ENCODE measurements at places on chromosomes 5 and 9.

DNA sequence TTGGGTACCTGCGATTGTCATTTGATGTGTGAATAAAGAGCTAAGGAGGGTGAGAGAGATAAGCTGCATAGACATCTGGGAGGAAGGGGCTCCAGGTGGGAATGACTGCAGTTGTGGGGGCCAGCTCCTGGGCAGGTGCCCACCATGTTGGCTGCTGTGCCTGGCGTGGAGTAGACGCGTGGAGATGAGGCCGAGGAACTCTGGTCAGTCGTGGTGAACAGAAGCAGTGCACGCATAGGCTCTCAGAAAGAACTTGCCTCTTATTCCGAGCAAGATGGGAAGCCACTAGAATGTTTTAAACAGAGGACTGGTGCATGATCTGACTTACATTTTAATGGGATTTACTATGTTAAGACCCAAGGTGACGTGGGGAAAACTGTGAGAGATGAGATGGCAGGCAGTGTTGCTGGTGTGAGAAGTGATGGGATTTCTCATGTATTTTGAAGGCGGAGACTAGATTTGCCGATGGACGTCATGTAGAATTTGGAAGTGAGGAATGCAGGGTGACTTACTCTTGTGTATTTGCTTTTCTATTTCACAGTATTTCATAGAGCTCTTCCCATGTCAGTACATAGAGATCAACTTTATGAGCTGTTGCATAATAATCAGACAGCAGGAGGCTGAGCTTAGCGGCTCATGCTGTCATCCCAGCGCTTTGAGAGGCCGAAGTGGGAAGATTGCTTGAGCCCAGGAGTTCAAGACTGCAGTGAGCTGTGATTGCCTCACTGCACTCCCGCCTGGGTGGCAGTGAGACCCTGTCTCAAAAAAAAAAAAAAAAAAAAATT lies 71.1 kb downstream of the EHMT1 start:
- DNase-seq, result no peak

- peak; percentile 38 for DNase-seq
Observed at GRCh38 chr5:66840511-66841013, 244.4 kb downstream of the MAST4 start.

- DNase-seq, result no peak
Observed at GRCh38 chr9:17816431-17817027, 237.7 kb downstream of the SH3GL2 start.

DNA sequence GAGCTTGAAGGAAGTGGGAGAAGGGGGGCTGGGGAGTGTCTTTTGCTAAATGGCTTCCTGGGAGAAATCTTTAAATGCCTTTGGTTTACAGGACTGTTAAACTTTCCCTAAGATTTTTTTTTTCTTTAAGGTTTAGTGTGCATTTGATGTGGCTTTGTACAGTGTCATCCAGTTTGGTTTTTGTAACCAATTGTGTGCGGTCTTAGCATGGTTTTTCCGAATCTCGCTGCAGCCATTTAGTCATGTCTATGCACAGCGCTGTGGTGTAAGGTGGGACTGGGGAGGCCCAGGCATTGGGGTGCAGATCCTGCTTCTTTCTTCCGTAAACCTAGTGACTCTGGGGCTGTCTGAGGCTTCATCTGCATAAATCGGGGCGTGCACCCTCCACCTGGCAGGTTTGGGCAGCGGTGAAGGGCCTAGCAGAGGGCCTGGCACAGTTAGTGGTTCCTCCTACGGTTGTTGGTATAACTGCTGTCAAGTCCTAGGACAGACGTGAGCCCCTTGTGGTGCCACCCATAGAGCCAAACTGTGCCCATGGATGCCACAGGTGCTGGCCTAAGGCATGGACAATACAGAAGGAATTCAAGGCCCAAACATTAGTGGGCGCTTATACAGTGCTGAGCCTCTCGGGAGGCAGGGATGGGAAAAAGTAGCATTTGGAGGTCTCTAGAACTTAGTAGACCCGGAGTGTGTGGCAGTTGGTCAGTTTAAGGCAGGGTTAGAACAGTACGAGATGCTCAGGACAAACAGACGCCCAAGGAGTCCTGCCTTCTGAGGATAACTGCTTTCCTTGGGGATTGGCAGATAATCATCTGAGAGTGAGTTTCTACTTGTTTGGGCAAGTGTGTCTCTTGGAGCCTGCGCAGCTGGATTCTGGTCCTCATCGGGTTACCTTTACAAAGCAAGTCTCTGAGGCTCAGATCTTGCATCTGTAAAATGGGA lies 1.5 kb downstream of the PRRC2B start:
- peak; percentile 82 for DNase-seq

- no peak for DNase-seq
Observed at GRCh38 chr5:8730194-8730593, 815.7 kb downstream of the SEMA5A start.

- DNase-seq, result no peak
Observed at GRCh38 chr5:28386712-28387111, 1348.3 kb upstream of the CDH9 start.

GRCh38 chr5:140342287-140342686 lies 4.1 kb downstream of the HBEGF start:
- DNase-seq, result peak; percentile 57

- peak; percentile 29 for DNase-seq
Observed at GRCh38 chr9:129568560-129569501, 52.1 kb downstream of the C9orf50 start.

DNA sequence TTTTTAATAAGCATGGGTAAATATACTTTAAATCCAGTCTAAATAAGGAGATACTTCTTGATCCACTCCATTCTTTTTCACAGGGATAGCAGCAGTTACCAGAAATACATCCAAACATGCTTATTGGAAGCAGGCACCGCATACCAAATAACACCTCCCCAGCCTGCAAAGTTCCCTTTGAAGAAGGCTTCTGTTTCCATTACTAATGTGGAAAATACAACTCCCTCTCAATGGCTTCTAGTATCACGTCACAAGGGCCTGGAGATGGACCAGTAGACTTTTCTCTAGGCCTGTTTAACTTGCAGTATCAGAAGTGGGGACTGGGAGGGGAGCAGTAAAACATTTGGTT lies 20.8 kb downstream of the TMEM245 start:
- peak; percentile 13 for DNase-seq

GRCh38 chr5:38719403-38719802 lies 126.4 kb upstream of the OSMR start:
- DNase-seq, result no peak

DNA sequence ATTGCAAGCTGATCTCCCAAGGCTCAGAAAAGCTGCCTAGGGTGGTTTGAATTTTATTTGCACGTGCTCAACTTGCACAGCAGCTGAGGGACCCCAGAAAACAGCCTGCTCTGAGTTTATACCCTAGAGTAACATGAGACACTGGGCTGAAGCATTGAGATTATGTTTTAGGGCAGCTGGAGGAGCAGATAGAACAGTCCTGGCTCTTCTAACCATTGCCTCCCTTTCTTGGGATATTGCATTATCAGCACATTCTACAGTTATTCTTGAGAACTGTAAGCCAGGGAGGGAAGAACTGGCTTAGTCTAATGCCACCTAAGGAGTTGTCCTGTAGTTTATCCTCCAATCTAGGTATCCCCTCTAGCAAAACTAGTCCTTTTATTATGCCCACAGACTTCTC lies 10.3 kb downstream of the SMC2 start:
- no peak for DNase-seq

DNA sequence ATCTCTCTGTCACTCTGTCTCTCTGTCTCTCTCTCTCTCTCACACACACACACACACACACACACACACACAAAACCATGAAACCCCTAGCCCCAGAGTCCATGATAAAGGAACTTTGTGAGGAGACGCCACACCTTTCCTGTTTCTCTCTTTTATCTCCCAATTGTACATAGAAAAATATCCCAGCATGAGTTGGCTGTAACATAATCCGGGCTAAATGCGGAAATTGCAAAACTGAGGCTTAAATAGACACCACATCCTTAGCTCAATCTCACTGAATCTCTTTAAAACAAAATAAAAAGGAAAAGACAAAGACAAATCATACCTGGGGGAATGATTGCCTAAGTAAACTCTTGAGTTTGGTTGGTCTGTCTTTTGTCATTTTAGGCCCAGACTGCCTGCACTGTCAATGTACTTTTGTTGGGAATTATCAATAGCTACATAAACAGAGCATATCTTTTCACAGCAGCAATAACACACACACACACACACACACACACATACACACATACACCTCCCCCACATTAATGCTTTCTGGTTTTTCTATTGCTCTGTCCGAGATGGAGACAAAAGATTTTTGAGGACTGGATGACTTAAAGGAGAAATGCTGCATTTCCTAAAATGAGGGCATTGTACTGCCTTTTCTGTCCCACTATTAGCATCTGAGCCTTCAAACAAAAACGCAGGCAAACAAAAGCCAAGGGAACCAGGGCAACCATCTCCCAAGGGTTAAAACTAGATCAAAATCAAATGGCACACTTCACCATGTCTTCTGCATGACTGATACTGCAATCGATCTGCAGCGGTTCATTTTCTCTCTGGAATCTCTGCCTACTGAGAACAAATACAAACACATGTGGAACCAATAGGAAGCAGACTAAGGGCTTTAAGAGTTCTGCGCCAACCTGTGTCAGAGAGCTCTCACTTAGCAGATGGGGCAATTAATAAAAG lies 321.5 kb downstream of the NFIB start:
- no peak for DNase-seq

DNA sequence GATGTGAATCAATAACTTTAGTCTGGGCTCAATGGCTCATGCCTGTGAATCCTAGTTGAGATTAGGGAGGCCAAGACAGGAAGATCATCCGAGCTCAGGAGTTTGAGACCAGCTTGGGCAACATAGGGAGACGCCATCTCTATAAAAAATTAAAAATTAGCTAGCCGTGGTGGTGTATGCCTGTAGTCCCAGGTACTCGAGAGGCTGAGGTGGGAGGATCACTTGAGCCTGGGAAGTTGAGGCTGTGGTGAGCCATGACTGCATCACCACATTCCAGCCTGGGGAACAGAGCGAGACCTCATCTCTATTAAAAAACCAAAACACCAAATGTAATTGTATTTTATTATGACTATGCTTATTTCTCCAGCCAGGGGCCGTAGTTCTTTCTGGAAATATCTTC lies 69.6 kb upstream of the NR5A1 start:
- no peak for DNase-seq

DNA sequence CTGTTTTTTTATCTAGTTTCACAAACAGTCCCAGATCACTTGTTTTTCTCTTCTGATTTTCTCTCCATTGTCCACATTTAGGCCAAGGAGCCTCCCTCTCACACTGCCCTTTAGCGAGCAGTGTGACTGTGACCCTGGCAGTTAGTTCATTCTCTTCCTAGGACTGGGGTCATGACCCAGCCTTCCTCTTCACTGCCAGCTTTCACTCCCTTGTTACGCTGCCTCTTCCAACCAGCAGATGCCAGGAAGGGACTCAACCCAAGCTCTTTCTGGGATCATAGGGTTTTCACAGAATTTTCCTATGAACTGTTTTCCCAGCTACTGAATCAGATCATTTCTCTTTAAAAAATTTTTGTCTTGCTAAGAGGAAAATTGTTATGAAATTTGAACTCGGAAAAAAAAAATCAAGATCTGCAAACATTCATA lies 70.9 kb downstream of the LMNB1 start:
- no peak for DNase-seq

DNA sequence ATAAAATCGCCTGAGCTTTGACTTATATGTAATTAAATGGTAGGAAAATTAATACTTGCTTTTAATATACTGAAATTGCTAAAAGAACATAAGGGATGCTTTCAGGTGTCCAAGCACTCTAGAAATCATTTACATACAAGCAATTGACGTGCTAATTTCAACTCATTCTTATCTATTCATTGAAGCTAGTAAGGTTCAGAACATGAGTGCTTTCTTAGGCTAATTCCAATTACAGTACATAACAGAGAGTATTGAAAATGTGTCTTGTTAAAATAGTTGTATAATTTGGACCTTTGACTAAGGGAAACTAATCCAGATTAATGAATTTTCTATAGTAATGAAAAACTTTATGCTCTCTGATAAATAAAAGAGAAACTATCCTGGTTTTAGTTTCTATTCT lies 1016.4 kb upstream of the TYRP1 start:
- DNase-seq, result no peak

- DNase-seq, result no peak
Observed at GRCh38 chr5:140072812-140073211, 29.7 kb upstream of the NRG2 start.

DNA sequence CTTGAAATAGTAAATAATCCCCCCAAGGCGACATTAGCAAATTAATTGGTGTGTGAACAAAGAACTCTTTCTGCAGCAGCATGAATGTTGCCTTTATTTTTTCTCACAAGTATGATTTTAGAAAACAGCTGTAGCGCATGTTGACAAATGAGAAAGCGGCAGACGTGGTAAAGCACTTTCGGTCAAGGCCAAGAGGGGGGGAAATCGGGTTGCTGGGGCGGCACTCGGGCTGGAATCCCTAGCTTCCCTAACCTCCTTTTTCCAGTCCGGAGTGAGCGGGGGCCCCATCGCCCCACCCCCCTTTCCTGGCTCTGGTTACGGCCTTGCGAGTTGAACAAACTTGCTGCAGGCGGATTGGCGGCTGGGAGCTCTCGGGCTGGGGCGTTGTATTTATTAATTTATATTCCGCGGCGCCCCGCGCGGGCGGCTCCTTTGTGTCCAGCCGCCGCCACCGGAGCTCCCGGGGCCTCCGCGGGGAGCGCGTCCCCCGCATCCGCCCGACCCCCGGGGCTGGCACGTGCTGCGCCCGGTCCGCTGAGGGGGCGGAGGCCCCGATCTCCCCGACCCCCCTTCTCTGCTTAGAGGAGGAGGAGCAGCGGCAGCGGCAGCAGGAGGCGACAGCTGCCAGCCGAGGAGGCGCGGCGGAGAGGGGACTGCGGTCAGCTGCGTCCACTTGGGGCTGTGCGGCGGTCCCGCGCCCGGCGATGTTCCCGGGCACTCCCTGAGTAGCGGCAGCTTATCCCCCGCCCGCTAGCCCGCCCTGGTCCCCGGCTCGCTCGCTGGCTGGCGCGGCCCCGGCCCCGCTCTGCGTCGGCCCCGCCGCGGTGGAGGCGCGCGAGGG lies at the start of gene RHOBTB3:
RHOBTB3 (plus strand) TSS at position 607 of the 841 bp plus-strand sequence. CDS start 347 bp downstream, outside the sequence.
- peak; percentile 54 for DNase-seq

DNA sequence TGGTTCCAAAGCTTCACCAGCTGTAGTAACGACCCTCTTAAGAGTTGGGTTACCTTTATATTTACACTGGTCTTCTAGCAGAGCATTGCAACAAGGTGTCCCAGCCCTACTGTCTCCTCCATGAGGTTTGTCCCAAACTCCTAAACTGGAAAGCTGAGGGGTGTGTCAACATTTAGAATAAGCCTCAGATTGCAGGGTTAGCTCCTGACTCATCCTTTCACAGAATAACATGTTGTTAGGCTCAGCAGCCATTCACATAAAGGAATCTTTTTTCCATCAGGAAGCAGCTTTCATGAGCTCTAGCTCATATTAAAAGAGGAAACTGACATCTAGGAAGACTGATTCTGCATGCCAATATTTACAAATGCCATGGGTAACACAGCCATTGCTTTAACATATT lies 238.7 kb downstream of the EFNA5 start:
- no peak for DNase-seq

GRCh38 chr5:141135718-141136266 lies 786 bp downstream of the PCDHB5 start:
- no peak for DNase-seq

- no peak for DNase-seq
Observed at GRCh38 chr5:53922508-53923498, 362.4 kb downstream of the NDUFS4 start.

Data from stimulated activated CD4-positive, alpha-beta T cell treated with anti-CD3 and anti-CD28 coated beads, Interleukin-15, amount 100 ng/mL, for 24 hours (primary cell).